ENCODE measurements at places on chromosomes 7 and 10. TPM values are rescaled to one million over a fixed set of nuclear protein-coding genes. Genes with fewer than 3 reads are reported as not detected.

- no peaks in the 10 kb centered on the region for H3K4me1 ChIP-seq
- DNase-seq = no peak
- no peaks in the 10 kb centered on the region for H3K27me3 ChIP-seq
- no peak overlapping the region for H3K4me3 ChIP-seq
- no peak overlapping the region for H3K27ac ChIP-seq
These were observed 524.4 kb upstream of the FOXK1 start for GRCh38 chr7:4157651-4158050.

- no peaks in the 10 kb centered on the region for H3K4me1 ChIP-seq
- peaks cover 17% of the 10 kb centered on the region for H3K27me3 ChIP-seq
- H3K36me3 ChIP-seq = no peaks in the 10 kb centered on the region
- DNase-seq = no peak
These were observed 37.0 kb downstream of the VWA2 start for GRCh38 chr10:114276066-114276465.

The ZNF736 gene
- total RNA-seq = 28.7 TPM

- peak overlapping the region; percentile 66 for H3K4me3 ChIP-seq
- H3K4me1 ChIP-seq = peaks cover 23% of the 10 kb centered on the region
- H3K27me3 ChIP-seq = peaks cover 72% of the 10 kb centered on the region
- H3K27ac ChIP-seq = no peak overlapping the region
These were observed 1.4 kb downstream of the WNT16 start for GRCh38 chr7:121330053-121330833.

The STEAP1 gene
- not detected for total RNA-seq

DNA sequence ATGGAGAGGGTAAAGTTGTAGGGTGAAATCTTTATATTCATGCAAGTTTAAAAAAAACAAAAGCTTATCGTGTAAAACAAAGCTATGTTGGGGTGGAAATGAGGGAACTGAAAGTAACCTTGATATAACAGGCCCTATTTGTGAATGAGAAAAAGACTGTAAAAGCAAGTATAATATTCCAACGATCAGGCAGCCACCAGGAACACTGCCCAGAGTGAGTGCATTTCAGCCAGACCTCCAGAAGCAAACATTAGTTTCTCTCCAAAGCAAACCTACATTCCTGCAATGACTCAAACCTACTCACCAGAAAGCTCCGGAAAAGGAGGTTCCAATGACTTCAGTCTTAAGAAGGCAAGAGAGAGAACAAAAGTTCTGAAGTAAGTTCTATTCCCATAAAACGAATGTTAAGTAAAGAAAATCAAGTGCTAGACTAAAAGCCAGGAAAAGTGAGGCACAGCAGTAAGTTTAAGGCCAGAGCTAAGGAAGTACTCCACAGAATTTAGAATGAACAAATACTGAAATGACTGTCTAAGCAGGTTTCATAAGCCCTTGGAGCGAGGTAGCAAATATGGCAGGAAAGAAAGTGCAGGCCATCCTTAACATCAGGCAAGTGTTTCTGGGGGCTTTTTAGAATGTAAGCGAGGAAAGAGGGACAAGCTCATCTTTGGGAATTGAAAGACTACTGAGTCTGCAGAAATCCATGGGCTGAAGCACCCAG is 493.1 kb downstream of the XPNPEP1 start:
- H3K36me3 ChIP-seq = no peaks in the 10 kb centered on the region
- H3K27ac ChIP-seq = no peak overlapping the region
- H3K4me3 ChIP-seq = no peak overlapping the region
- no peaks in the 10 kb centered on the region for H3K4me1 ChIP-seq
- DNase-seq = no peak

- no peak overlapping the region for H3K27ac ChIP-seq
- no peak overlapping the region for H3K4me3 ChIP-seq
- no peaks in the 10 kb centered on the region for H3K36me3 ChIP-seq
- no peak for DNase-seq
These were observed 102.4 kb downstream of the SEMA3E start for GRCh38 chr7:83546586-83546985.

The ZNF511 gene
- 60.1 TPM for total RNA-seq

The TMEM178B gene
- total RNA-seq = 0.18 TPM

DNA sequence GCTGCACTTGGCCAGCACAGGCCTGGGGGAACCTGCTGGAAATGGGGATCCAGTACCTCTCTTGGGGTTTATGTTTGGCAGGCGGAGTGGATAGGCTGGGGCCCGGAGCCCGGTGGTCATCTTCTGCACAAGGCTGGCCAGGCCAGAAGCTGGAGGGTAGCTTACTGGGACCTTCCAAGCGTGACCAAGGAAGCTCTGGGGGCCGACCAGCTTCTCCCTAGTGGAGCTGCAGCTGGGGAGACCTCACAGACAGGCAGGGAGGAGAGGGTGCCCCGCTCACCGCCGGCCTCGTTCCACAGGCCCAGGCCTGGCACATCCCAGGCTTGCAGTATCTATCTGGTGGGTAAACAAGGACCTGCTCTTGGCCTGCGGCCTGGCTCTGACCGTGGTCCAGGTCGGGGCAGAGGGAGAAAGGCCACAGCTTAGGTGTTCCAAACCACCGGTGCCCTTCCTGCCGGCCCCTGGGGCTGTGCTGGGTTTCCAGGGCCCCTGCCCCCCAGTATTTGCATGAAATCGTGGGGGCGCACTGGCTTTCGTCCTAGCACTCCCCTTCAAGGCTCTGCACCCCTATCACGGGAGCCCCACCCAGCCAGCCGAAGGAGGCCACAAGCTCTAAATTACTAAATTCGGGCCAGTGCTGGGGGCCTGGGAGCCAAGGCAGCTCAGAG is 1.5 kb upstream of the ELFN1 start:
- H3K4me3 ChIP-seq = no peak overlapping the region
- no peak overlapping the region for H3K27ac ChIP-seq
- peaks cover 30% of the 10 kb centered on the region for H3K27me3 ChIP-seq
- H3K36me3 ChIP-seq = no peaks in the 10 kb centered on the region
- DNase-seq = peak; percentile 36
- peaks cover 2% of the 10 kb centered on the region for H3K4me1 ChIP-seq

The CAV2 gene
- total RNA-seq = not detected

- no peak overlapping the region for H3K27ac ChIP-seq
- H3K27me3 ChIP-seq = peaks cover 36% of the 10 kb centered on the region
- peaks cover 24% of the 10 kb centered on the region for H3K4me1 ChIP-seq
- no peak overlapping the region for H3K4me3 ChIP-seq
- H3K36me3 ChIP-seq = no peaks in the 10 kb centered on the region
These were observed 22.8 kb downstream of the RGR start for GRCh38 chr10:84267503-84268126.

GRCh38 chr7:95996174-95996573 is 223.8 kb downstream of the DYNC1I1 start:
- H3K4me3 ChIP-seq = no peak overlapping the region
- H3K4me1 ChIP-seq = peaks cover 4% of the 10 kb centered on the region
- peaks cover 2% of the 10 kb centered on the region for H3K27me3 ChIP-seq
- H3K27ac ChIP-seq = no peak overlapping the region
- H3K36me3 ChIP-seq = no peaks in the 10 kb centered on the region

DNA sequence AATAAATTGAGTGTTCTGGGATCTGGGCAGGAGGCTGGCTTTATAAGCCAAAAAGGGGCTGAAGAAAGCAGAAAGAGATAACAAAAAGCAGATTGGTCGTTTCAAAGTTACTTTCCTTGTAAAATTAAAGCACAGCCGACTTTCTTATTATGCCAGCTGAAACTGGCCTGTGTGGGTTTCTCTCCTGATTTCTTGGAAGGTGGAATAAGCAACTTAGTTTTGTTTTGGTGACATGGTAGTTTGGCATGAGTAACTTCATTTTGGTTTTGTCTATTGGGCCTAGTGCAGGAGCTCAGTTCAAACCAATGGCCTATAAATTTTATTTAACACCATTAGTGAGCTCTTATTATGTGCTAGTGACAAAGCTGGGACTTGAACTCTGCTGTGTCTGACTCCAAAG is 13.2 kb upstream of the DNAJC12 start:
- no peak overlapping the region for H3K27ac ChIP-seq
- H3K27me3 ChIP-seq = no peaks in the 10 kb centered on the region
- H3K36me3 ChIP-seq = peaks cover 1% of the 10 kb centered on the region
- no peak overlapping the region for H3K4me3 ChIP-seq
- H3K4me1 ChIP-seq = peaks cover 17% of the 10 kb centered on the region
- no peak for DNase-seq

The CYP3A7 gene
- not detected for total RNA-seq

DNA sequence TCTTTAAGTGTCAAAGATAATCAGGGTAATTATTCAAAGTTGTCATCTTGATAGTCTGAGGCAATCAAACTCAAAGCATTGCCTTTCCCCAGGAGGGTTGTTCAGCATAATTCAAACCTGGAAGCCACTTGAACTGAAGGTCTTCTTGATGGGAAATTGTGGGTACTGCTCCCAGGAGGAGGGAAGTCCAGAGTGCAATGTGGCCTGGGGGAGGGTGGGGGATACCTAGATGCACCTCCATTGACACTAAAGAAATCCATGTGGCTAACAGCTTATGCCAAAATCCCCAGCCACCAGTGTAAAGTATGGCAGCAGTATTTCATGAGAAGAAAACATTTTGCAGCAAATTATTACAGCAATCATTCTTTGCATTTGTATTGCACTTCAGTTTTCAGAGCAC is 114.9 kb downstream of the STRA8 start:
- no peaks in the 10 kb centered on the region for H3K4me1 ChIP-seq
- H3K36me3 ChIP-seq = no peaks in the 10 kb centered on the region
- no peaks in the 10 kb centered on the region for H3K27me3 ChIP-seq
- H3K27ac ChIP-seq = no peak overlapping the region
- H3K4me3 ChIP-seq = no peak overlapping the region
- no peak for DNase-seq

The CNTNAP2 gene
- not detected for total RNA-seq

DNA sequence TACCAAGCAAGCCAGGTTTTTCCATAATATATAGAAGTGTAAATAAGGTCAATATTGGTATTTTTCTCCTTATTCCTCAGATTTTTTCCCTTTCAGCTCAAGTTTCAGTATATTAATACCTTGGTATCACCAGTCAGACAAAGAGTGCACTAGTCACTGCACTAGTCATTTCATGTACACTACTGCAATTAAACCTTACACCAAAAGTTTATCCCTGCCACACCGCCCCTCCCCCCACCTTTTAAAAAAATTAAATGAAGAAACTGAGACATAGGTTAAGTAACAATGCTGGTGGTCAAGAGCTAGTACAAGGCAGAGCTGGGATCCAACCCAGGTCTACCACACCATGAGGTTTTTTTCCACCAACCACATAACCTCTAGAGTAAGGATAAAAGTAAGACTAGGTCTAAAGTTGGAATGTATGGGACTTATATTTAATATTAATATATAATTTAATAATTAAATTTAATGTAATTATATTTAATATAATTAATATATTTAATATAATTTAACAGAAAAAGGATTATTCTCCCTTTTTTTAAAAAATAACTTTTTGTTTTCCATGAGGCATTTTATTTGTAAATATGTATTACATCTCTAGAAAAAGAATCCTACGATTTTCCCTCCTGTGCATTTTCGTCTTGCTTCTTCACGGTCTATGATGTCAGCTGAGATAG is 68.5 kb downstream of the NT5C2 start:
- peaks cover 30% of the 10 kb centered on the region for H3K4me1 ChIP-seq
- peaks cover 19% of the 10 kb centered on the region for H3K36me3 ChIP-seq
- H3K27ac ChIP-seq = no peak overlapping the region
- H3K4me3 ChIP-seq = no peak overlapping the region
- no peak for DNase-seq
